MCF 10A (cell line): ENCODE measurements at places on chromosomes 6 and 20. TPM values are rescaled to one million over a fixed set of nuclear protein-coding genes. Genes with fewer than 3 reads are reported as not detected.

DNA sequence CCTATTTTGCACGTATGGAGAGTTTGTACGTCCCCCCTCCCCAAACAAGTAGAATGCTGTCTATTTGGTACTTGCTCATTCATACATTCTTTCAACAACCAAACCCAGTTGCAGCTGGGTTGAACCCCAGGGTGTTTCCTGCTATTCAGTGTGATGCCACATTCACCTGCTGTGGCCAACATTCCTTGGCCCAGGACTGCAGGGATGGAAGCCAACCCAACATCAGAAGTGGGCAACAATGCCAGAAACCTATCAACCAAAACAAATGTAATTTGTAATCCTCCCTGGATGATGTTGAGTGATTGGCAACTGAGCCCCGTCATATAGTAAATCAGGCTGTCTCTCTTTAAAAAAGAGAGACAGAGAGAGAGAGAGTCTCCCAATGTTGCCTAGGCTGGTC is 8.9 kb downstream of the NT5E start:
- DNase-seq, result peak; percentile 78
- H3K4me1 ChIP-seq, result peaks cover 78% of the 10 kb centered on the region
- H3K27ac ChIP-seq, result peak overlapping the region; percentile 24
- H3K27me3 ChIP-seq, result no peaks in the 10 kb centered on the region
- H3K36me3 ChIP-seq, result no peaks in the 10 kb centered on the region

GRCh38 chr20:11047559-11047958 is 373.8 kb upstream of the JAG1 start:
- H3K36me3 ChIP-seq, result no peaks in the 10 kb centered on the region
- H3K4me3 ChIP-seq, result no peak overlapping the region
- DNase-seq, result peak; percentile 7
- no peak overlapping the region for H3K27ac ChIP-seq
- no peaks in the 10 kb centered on the region for H3K4me1 ChIP-seq

DNA sequence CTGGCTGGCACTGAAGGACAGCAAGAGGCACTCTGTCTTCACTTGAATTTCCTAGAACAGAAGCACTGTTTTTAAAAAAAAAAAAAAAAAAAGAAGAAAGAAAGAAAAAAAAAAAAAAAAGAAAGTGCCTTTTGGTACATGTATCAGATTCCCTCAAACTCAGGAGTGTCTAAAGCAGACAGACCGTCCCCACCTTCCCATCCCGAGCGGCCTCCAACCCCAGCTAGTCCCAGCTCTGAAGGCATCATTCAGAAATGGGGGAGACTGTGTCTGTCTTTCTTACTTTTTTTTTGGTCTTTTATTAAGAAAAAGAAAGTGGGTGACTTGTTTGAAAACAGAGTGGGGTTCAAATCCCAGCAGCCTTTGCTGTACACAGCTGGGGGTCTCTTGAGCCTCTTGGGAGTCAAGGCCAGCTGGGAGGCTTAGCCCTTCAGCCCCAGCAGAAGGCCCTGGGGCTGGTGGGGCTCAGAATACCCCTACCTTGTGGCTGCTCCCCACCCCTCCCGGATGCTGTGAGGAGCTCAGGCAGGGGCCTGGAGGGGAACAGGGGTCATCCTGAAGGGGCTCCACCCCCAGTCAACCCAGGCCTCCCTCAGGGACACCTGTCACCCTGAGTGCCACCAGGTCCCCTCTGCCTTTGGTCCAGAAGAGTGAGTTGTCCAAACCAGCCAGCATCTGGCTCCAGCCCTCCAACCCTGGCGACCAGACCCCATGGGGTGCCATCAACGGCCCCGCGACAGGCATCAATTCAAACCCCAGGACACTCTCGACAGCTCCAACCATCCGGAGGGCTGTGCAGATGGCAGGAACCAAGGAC is 128.3 kb downstream of the TAF4 start:
- H3K27ac ChIP-seq, result no peak overlapping the region
- DNase-seq, result no peak
- no peaks in the 10 kb centered on the region for H3K4me1 ChIP-seq
- no peak overlapping the region for H3K4me3 ChIP-seq

DNA sequence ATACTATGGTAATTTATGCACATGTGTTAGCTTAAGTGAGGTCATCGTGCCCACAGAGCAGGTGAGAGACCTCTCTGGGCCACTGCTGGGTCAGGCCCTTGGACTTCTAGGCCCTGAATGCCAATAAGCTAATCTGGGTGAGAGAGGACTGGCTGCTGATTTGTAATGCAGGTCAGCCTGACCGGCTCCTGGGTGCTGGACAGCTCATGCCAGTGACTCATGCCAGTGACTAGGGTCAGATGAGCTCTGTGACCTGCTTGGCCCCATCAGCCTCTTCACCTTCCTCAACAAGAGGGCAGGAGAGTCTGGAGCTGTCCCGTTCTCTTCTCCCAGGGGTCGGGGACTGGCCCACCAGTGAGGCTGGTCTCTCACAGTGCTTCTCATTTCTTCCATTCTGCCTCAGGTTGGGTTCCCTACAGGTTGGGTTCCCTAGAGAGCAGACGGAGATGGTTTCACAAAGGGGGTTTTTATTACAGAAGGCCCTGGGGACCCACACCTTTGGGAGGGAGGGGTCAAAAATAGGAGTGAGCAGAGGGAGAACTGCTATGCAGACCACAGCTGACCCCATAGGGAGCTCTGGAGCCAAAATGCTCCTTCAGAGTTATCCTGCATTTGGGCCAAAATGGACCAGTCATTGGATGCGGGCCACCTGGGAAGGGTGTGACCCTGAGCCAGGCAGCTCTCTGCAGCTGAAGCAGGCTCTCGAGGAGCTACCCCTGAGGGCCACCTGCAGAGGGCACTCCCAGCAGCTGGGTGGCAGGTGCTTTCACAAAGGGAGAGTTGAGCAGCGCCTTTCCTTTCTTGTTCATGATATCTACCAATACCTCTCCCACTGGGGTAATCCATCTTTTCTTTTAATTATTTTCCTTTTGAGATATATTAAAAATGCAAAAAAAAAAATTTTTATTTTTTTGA is 2.2 kb upstream of the OXT start:
- no peak overlapping the region for H3K4me3 ChIP-seq
- H3K36me3 ChIP-seq, result no peaks in the 10 kb centered on the region

DNA sequence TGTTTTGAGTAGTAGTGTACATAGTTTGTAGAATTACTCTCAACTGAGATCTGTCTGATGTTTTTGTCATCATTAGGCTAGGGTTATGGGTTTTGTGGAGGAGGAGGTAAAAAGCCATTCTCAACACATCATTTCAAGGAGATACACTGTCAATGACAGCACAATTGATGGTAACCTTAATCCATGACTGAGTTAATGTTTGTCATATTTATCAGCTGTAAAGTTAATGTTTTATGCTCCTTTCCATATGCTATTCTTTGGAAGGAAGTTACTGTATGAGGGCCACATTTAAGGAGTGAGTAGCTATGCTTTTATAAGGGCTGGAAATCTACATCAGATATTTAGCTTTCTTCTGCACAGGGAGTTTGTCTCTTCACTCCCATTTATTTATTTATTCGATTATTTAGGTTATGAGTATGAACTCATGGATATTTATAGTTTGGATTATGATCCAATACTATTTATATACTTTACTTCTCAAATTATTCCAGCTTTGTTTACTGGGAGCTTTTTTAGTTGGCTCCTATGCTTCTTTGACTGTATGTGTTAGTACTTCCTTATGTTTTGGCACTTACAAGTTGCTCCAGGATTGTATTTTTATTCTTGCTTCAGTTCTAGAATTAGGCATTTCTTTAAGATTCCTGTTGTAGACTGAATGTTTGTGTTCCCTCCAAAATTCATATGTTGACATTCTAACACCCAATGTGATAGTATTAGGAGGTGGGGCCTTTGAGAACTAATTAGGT is 156.6 kb upstream of the HCRTR2 start:
- H3K4me3 ChIP-seq, result no peak overlapping the region
- no peaks in the 10 kb centered on the region for H3K4me1 ChIP-seq
- H3K27ac ChIP-seq, result no peak overlapping the region
- no peak for DNase-seq
- H3K36me3 ChIP-seq, result no peaks in the 10 kb centered on the region
- H3K27me3 ChIP-seq, result no peaks in the 10 kb centered on the region

GRCh38 chr6:56691814-56692213 is 49.1 kb upstream of the DST start:
- H3K4me1 ChIP-seq, result peaks cover 49% of the 10 kb centered on the region
- no peak for DNase-seq
- H3K36me3 ChIP-seq, result peaks cover 6% of the 10 kb centered on the region
- H3K27ac ChIP-seq, result peak overlapping the region; percentile 97
- H3K4me3 ChIP-seq, result peak overlapping the region; percentile 77
- no peaks in the 10 kb centered on the region for H3K27me3 ChIP-seq

DNA sequence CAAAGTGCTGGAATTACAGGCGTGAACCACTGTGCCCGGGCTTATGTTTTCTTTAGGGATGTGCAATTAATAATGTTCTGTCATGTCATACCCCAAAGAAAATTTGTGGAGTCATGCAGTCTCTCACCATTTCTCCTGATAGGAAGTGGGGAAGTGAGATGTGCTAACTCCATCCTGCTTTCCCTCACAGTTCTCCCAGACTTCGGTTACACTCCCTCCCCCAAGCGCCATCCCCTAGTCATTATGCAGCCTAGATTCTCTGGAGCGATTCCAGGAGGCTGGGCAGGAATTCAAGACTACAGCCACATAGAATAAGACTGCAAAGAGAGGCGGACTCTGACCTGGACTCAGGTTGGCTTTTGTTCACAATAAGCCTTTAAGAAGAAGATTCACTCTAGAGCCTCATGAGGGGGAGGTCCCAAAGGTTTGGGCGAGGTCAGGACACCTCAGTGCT is 271.4 kb downstream of the ALDH8A1 start:
- H3K4me3 ChIP-seq, result no peak overlapping the region
- H3K4me1 ChIP-seq, result peaks cover 39% of the 10 kb centered on the region
- no peaks in the 10 kb centered on the region for H3K27me3 ChIP-seq
- DNase-seq, result peak; percentile 90
- no peaks in the 10 kb centered on the region for H3K36me3 ChIP-seq

DNA sequence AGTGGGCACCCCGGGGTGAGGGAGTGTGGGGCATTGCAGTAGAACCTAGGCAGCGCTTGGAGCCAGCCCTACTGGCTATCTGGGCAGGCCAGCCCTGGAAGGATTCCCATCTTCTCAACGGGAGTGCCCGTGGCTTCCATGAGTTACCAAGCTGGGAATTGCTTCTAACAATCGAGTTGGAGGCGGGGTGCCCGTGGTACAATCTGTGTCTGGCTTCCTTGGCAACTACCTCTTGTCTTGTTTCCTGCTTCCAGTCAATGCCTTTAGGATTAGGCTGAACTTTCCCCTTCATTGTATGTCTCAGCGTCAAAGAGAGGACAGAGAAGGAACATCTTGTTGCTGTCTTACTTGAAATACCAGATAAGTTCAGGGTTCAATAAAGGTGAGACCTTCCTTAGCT is 33.3 kb downstream of the PPP1R14C start:
- peaks cover 23% of the 10 kb centered on the region for H3K36me3 ChIP-seq
- H3K4me3 ChIP-seq, result no peak overlapping the region
- no peaks in the 10 kb centered on the region for H3K27me3 ChIP-seq
- H3K27ac ChIP-seq, result no peak overlapping the region

- no peak overlapping the region for H3K4me3 ChIP-seq
- H3K27ac ChIP-seq, result peak overlapping the region; percentile 17
- no peaks in the 10 kb centered on the region for H3K4me1 ChIP-seq
- DNase-seq, result peak; percentile 7
Measured at GRCh38 chr6:22029171-22029570, 267.7 kb downstream of the PRL start.

RPP21 gene
- 63.0 and 74.1 TPM in 2 replicates for total RNA-seq

- H3K36me3 ChIP-seq, result peaks cover under 1% of the 10 kb centered on the region
- peak; percentile 47 for DNase-seq
- peaks cover 26% of the 10 kb centered on the region for H3K4me1 ChIP-seq
- peak overlapping the region; percentile 2 for H3K27ac ChIP-seq
- no peak overlapping the region for H3K4me3 ChIP-seq
Measured at GRCh38 chr20:10555865-10556308, 117.9 kb downstream of the JAG1 start.

- no peaks in the 10 kb centered on the region for H3K36me3 ChIP-seq
- no peak for DNase-seq
- H3K27ac ChIP-seq, result no peak overlapping the region
- no peaks in the 10 kb centered on the region for H3K4me1 ChIP-seq
- H3K4me3 ChIP-seq, result no peak overlapping the region
Measured at GRCh38 chr6:16832721-16833120, 71.5 kb upstream of the ATXN1 start.

DNA sequence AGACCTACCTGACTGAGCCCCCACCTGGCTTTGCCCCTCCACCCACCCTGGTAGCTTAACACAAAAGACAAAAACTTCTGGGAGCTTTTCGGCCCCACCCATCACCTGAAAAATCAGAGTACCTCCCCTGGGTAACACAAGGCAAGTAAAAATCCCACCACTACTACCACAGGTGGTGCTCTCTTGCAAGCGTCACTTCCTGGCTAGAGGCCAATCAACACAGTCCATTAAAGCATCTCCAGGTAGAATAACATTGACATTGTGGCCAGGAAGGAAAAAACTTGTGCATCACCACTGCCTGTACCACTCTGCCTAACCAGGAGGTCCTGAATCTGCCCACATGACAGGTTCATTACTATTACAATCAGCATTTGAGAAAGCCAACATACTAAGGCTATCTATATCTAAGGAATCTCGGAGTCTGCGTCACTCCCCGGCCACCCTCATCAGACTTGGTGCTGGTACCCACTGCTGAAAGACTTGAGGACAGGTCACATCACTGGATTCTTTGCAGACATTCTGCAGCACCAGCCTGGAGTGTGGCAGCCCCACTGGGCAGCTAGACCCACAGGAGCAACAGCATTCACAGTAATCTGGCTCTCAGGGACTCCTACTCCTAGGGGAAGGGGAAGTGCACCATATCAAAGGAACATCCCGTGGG is 125.9 kb downstream of the CDK19 start:
- H3K36me3 ChIP-seq, result no peaks in the 10 kb centered on the region
- H3K4me1 ChIP-seq, result peaks cover 16% of the 10 kb centered on the region
- H3K4me3 ChIP-seq, result no peak overlapping the region

DNA sequence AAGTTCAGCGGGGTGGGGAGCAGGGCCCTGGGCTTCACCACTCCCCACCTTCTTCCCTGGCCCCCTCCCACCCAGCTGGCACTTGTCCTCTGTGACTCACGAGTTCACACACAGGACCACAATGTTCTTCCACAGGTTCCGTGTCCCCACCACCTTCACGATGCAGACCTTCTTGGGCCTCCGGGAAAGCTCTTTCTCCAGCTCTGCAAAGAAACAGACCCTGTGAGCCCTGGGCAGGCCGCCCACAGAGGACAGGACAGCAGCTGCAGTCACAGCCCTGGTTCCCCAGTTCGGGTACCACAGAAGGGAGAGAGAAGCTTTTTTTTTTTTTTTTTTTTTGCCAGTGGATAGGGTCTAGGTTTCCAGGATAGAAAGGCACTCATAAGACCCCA is 30.9 kb downstream of the PSMG4 start:
- H3K27me3 ChIP-seq, result no peaks in the 10 kb centered on the region
- no peaks in the 10 kb centered on the region for H3K4me1 ChIP-seq
- peaks cover 6% of the 10 kb centered on the region for H3K36me3 ChIP-seq

XKR7 gene
- total RNA-seq, result not detected in 2 replicates

DNA sequence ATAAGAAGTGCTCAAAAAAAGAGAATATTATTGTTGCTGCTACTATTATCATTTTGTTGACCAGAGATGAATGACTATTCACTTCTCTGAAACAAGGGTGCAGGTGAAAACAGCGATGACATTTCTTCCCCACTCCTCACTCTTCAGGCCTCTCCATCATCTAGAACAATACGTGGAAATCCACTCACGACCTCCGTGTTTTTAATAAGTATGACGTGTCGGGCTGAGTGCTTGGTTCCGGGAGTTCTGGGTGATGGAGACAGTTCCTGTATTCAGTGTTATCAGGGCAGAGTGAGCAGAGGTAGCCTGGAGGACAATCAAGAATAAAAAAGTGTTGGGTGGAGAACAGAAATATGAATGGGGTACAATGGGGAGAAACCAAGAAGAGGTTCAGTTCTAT is 130.0 kb upstream of the ZNF217 start:
- peak overlapping the region; percentile 7 for H3K27ac ChIP-seq
- H3K36me3 ChIP-seq, result no peaks in the 10 kb centered on the region
- H3K4me3 ChIP-seq, result no peak overlapping the region

GRCh38 chr20:20755231-20755630 is 42.8 kb upstream of the RALGAPA2 start:
- no peaks in the 10 kb centered on the region for H3K36me3 ChIP-seq
- no peak for DNase-seq
- H3K4me3 ChIP-seq, result no peak overlapping the region
